ENCODE measurements at places on chromosomes 5 and 9.

- DNase-seq, result no peak
Measured at GRCh38 chr9:95433096-95433819, 83.5 kb downstream of the PTCH1 start.

DNA sequence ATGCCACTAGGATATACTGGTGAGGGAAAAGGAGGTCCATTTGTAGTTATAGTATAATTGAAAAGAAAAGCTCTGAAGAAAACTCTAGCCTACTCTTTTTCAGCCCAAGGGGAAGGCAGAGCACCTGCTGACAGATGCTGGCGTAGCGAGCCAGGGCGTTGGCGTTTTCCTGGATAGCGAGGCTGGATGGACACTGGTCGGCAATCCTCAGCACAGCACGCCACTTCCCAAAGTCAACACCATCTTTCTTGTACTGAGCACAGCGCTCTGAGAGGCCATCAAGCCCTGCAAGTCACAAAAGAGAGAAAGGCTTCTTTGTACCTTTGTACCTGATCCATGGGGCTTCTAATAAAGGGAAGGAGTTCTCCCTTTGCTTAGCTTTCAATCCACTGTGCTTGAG lies 8.2 kb downstream of the ALDOB start:
- DNase-seq, result no peak

GRCh38 chr9:34047864-34048726 lies 592 bp downstream of the UBAP2 start:
- peak; percentile 45 for DNase-seq

DNA sequence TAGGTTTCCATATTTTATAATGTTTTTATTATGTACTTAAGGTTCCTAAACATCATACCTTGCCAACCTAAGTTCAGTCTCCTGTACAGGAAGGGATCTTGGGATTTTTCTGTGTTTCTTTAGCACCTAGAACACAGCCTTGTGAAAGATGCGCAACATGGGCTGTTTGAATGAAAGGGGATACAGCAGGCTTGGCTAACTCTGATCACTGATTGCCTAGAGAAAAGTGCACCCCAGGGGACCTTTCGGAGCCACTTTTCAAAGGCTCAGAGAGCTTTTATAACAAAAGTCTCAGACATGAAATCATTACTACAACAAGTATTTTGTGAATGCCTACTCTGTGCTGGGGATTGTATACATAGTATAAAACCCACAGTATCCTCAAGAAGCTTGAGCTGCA lies 261.6 kb downstream of the BNC2 start:
- no peak for DNase-seq
